CD4-positive, CD25-positive, alpha-beta regulatory T cell (primary cell): ENCODE measurements at places on chromosomes 6 and 20. TPM values are rescaled to one million over a fixed set of nuclear protein-coding genes. Genes with fewer than 3 reads are reported as not detected.

DNA sequence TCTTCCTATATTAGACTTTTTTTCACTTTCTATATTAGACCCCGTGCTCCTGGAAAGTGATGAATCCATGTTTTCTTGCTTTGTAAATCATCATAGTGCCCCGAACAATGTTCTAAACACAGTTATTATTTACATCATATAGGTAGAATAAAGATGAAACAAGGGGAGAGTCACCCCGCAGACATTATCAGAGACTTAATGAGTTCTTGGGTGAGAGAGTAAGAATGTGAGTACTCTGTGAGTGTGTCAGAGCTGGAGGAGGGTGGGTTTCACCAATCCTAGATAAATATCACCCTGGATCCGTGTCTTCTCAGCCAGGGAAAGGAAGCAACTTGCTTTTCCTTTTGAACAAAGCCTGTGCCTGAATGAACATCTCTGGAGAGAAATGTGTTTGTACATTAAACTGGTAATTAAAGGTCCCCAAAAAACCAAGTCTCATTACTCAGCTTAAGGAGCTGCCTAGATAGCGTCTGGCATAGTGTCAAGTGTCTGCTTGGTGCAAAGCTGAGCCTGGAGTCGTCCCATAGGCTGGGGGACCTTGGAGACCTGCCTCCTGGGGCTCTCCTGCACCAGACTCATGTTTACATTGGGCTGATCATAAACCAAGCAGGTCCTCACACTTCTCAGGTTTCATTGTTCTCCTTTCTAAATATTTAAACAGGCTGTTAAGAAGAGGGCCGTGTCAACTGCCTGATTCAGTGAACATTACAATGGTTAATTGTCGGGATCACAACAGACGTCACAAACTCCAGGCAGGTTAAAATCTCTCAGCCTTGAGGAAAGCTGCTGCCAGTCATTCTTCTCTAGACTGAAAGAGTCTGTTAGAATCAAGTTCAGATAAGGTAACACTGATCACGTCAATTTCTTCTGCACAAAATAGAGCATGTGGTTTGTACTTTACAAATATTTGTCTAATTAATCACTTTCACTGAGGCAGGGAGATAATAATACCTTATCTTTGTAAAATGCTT is 179.7 kb upstream of the MYLIP start:
- H3K27me3 ChIP-seq: no peaks in the 10 kb centered on the region
- no peak overlapping the region for H3K27ac ChIP-seq
- no peaks in the 10 kb centered on the region for H3K36me3 ChIP-seq
- DNase-seq: no peak

- no peak overlapping the region for H3K27ac ChIP-seq
- peaks cover 8% of the 10 kb centered on the region for H3K36me3 ChIP-seq
- DNase-seq: no peak
- H3K4me3 ChIP-seq: no peak overlapping the region
- no peaks in the 10 kb centered on the region for H3K4me1 ChIP-seq
- H3K27me3 ChIP-seq: no peaks in the 10 kb centered on the region
Observed at GRCh38 chr6:131258816-131259476, 123.7 kb downstream of the AKAP7 start.

Gene SPATS1
- total RNA-seq: not detected

- no peaks in the 10 kb centered on the region for H3K36me3 ChIP-seq
- H3K27ac ChIP-seq: no peak overlapping the region
- peaks cover 7% of the 10 kb centered on the region for H3K27me3 ChIP-seq
- H3K4me1 ChIP-seq: no peaks in the 10 kb centered on the region
- no peak for DNase-seq
- no peak overlapping the region for H3K4me3 ChIP-seq
Observed at GRCh38 chr6:12923644-12924235, 207.2 kb downstream of the PHACTR1 start.

Gene TCFL5
- total RNA-seq: 3.8 TPM

Gene PACSIN1
- 1.7 TPM for total RNA-seq

DNA sequence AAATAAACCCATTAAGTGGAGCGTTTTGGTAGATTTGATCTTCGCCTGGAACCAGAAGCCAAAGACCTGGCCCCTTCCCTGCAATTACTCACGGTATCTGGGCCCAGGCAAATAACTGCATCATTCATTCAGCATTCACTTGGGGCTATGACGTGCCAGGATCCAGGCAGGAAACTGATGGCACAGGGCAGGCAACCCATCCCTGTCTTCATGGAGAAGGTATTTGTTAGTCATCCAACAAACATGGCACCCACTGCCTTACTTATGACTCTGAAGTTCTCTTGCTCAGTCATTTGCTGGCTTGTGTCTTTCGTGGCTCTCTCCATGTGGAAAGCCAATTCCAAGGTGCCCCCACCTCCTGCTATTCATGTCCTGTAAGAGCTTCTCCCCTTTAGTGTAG is 232.4 kb downstream of the BMP7 start:
- no peaks in the 10 kb centered on the region for H3K27me3 ChIP-seq
- DNase-seq: no peak
- no peaks in the 10 kb centered on the region for H3K4me1 ChIP-seq
- H3K36me3 ChIP-seq: no peaks in the 10 kb centered on the region
- no peak overlapping the region for H3K4me3 ChIP-seq

Gene CASS4
- 9.8 TPM for total RNA-seq

Gene TRIM31
- total RNA-seq: not detected
